ENCODE measurements at places on chromosomes 5 and 9.

DNA sequence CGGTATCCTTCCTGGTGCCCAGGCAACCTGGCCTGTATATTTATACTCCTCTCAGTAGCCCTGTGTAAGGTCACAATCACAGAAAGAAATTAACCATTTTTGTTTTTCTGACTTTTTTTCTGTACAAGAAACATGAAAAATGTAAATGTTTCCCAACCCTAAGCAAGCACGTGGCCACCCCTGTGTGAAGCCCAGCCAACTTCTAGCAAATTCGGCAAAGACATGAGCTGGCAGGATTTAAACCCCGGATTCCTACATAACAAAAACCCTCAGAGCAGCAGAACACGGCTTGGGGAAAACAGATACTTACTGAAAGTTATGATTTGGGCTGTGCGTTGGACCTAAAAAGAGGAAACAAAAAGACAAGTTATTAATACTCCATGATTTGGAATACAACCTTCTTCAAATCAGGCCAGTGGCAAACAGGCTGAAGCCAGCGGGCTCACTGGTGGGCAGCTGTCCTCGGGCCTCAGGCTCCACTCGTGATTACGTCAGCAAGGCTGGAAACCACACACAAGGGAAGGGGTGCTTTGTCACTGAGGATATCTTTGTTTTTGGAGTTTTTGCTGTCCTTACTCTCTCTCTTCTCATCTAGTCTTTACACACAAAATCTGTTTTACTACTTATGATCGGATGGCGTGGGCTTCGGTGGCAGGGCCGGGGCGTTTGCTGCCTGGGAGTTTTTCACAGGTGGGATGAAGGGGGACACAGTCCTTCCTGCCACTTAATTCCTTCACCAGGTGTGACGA is 194.1 kb downstream of the ROR2 start:
- DNase-seq, result no peak

DNA sequence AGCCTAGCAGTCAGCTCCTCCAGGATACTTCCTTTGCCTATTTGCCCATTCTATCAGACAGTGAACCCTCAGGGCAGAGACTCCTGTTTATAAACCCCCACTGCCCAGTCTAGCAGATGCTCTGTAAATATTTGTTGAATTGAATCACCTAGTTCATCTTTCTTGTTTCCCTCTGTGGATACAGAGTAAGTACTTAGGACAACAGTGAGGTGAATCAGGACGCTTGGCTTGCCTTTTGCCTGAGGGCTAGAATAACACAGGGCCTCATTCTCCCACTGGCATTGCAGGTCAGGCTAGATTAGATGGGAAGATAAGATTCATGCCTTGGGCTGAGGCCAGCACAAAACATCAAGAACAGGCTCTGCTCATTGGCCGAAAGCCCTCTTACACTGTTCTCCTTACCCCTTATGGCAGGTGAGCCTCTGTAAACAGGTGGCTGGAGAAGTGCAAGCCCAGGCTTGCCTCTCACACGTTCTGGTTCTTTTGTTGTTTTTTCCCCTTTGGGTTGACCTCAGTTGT is 22.2 kb downstream of the TNFSF8 start:
- DNase-seq, result no peak

- DNase-seq, result no peak
Measured at GRCh38 chr9:114938687-114939575, 8.5 kb upstream of the TNFSF8 start.

GRCh38 chr9:94870793-94871558 is 144.5 kb downstream of the AOPEP start:
- no peak for DNase-seq

- DNase-seq, result no peak
Measured at GRCh38 chr5:139474890-139475791, 4.3 kb downstream of the SMIM33 start.

GRCh38 chr5:155504606-155505005 is 491.1 kb downstream of the KIF4B start:
- DNase-seq, result no peak

DNA sequence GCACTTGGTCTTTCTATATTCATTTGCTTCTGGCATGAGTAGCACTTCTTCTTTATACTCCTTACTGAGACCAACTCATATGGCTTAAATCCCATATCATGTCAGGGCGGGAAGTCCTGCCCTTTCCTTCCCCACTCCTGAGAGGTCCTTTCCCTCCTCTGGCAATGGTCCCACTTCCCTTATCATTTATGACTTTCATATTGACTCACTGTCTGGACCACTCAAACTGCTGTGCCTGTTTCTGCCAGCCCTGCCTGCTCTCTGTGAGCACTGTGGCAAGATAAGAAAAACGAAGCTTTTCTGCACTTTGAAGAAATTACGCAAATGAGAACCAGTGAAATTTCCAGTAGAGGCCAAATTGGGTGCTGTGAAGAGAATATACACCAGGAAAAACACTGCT is 58.1 kb downstream of the ZNF474 start:
- no peak for DNase-seq

GRCh38 chr5:141692919-141693725 is 11.1 kb upstream of the ARAP3 start:
- no peak for DNase-seq

- no peak for DNase-seq
Measured at GRCh38 chr9:129474740-129475404, 146.0 kb downstream of the C9orf50 start.

GRCh38 chr9:33465596-33466564 is 7.8 kb downstream of the NOL6 start:
- DNase-seq, result no peak

DNA sequence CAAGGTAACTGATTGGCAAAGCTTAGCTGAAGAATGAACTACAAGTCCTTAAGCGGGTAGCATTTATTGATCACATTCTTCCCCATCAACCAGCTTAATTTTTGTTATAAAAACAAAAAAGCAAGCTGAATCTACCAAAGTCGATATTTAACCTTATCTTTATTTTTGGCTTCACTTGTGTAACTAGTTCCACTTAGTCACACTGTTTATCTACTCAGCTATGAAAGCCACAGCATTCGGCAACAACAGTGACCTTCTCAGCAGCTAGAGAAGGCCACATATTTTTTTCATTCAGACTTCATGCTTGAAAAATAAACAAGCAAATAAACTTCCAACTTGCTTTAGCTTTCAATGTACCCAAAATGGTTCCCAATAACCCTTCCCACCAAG is 69.4 kb downstream of the KLHL3 start:
- no peak for DNase-seq

Measured in right renal pelvis (tissue), 4 donors.